ENCODE measurements at places on chromosomes 5 and 9.

GRCh38 chr5:141704782-141705297, 22.8 kb upstream of the ARAP3 start:
- no peak for DNase-seq

DNA sequence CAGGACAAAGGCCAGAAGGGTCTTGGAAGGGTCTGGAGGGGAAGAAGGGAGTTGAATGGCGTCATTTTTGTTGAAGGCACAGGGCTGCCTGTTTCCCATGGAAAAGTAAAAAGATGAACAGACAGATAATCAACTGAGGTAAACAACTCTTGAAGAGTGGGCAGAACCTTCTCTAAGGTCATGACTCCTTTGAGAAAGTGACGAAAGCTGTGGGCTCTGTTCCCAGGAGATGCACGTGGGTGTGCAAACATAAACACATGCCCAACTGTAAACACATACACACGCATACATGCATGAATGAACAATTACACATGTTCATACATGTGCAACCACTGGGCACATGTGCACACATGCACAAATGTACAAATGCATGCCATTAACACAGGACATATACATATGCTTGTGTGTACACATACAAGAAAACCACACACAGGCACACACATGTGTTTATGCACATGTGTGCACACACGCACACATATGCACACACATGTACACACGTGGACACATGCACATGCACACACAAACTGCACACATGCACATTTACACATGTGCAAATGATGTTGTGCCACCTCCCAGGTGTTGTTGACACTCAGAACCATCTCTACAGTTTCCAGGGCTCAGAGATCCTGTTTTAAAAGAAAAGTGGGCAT, 143.3 kb downstream of the GADD45G start:
- peak; percentile 89 for DNase-seq

DNA sequence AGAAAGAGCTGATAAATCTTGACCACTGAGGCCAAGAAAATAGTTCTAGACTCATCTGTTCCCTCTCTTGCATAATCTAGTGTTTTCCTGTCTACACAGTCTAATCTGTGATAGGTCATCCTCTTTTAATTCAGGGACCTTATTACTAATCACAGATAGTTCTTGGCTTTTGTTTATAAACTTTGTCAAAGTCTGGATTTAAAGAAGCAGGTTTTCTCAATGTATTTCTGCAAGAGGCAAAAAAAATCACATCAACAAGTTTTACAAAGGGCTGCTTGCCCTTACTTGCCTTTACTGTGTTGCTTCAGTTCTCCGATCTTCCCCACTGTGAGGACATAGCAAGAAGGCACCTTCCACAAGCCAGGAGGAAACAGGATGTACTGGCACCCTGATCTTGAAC, 43.9 kb upstream of the MTAP start:
- DNase-seq, result no peak

GRCh38 chr5:164302533-164303235, 797.3 kb downstream of the MAT2B start:
- DNase-seq, result no peak

GRCh38 chr5:16660982-16661381, 44.2 kb upstream of the RETREG1 start:
- DNase-seq, result no peak

GRCh38 chr9:101220341-101220740, 164.5 kb downstream of the BAAT start:
- no peak for DNase-seq

- DNase-seq, result no peak
Observed at GRCh38 chr9:28363151-28363562, 789.9 kb upstream of the C9orf72 start.

DNA sequence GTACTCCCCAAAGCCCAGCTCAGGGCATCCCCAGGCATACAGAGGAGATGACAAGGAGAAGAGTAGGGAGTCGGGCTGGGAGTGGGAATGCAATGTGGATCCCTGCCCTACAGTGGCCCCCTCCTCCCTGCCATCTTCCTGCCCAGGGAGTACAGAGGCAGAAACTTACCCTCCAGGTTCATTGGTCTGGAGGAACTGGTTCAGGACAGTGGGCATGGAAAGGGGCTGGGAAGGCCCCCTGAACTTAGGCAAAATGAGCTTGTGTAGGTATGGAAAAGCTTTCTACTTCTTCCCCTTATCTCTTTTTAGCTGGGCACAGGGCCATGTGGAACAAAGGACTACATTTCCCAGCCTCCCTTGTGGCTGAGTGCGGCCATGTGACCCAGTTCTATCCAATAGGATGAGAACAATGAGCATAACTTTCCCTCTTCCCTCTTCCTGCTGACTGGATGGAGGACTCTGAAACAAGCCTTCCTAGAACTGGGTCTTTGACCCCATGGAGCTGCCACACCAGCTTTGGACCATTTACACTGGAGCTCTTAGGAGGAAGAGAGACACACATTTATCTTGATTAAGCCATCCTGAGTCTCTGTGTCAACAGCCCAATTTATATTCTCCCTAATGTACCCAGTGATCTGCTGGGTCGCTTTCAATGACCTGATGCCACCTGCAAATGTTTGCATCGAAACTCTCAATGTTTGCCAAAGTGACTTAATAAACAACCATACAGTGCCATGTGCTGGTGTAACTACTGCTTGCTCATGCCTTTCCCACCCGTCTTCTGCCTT, 25.0 kb upstream of the HMCN2 start:
- peak; percentile 68 for DNase-seq

- no peak for DNase-seq
Observed at GRCh38 chr5:15902066-15902465, 277.5 kb downstream of the MARCHF11 start.

- no peak for DNase-seq
Observed at GRCh38 chr5:149788964-149789363, 58.9 kb downstream of the PPARGC1B start.

DNA sequence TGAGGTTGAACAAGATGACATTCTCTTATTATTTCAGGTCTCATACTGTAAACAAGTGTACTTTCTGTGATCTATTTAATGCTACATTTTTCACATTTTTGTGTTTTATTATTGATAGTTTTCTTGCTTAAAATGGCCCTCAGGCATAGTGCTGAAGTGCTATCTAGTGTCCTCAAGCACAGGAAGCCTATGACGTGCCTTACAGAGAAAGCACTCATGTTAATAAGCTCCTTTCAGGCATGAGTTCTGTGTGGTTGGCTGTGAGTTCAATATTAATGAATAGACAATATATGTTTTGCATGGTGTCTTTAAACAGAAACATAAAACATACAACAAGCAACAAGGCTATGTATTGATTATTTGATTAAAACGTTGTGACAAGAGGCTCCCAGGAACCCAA, 450.1 kb downstream of the PLK2 start:
- no peak for DNase-seq

GRCh38 chr9:80605129-80605528, 1033.4 kb downstream of the TLE4 start:
- peak; percentile 34 for DNase-seq

DNA sequence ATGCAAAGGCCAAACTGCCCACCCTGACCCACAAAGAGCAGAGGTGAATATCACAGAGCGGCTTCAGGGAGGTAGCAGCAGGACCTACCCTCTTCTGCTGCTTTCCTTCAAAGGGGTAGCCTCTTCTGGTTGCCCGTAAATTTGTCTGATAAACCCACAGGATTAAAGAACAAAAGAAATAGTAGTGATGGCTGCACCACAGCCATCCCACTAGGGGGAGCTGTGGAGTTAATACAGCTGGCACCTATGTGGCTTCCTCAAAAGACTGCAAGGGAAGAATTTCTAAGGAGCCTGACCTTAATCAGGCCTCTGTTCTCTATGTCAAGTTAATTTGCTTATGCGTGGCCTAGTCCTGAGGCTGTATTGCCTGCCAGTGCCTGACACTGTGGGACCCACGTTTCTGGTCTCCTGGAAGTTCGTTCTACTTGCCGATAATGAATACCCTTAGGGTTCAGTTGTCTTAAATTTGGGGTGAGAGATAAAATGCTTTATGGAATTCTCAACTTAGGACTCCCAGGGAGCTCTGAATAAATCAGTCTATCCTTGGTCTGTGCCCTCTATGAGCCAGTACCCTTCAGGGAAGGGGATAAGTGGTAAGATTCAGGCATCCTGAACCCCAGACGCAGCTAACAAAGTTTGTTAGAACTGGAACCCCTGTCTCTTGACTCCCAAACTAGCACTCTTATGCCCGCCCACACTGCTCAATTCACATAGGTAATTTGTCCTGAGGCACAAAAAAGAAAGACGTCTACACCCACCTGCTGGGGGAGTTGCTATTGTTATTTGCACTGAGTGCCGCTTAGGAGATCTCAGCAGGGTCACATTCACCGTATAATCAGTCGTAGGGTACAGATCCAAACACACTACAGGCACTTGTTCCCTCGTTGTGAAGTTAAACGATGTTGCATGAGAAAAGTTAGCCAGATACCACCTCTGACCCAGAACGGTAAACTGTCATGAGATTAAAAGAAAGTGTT, 77.1 kb downstream of the SUSD1 start:
- DNase-seq, result peak; percentile 79

- DNase-seq, result no peak
Observed at GRCh38 chr5:72183101-72183520, 75.8 kb downstream of the MAP1B start.

DNA sequence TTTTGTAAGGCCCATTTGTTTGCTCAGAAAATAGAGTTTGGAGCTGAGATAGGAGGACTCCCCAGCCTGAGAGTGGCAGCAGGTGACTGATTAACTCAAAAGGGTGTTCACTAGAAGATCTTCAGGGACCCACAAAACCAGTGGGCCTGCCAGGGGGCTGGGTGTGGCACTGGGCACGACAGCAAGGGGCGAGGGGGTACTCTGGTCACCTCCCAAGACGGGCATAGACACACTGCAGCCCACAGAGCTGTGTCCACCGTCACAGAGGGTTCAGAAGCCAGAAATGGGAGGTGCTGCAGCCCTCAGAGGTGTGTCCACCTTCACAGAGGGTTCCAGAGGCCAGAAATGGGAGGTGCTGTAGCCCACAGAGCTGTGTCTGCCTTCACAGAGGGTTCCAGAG, 75.6 kb upstream of the CACNA1B start:
- no peak for DNase-seq

DNA sequence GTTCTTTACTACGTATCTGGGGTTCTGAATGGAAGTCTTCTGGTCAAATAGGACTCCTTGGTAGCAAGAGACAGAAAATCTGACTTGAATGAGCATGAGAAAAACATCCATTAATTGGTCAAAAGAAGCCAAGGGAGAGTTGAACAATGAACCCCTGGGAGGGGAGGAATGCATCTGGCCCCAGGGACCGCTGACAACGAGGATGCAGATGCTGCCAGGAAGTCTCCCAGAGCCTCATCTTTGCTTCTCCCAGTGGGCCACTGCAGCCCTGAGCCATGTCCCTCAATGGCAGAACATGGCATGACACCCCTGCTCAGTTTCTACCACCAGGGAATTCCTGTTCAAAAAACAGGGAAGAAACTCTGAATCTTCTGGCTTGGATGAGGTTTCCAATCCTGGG, 50.5 kb upstream of the ICE1 start:
- no peak for DNase-seq

GRCh38 chr5:2751592-2752021, at the start of gene IRX2:
TSS of gene IRX2 (minus strand) at chr5:2751677. CDS start at chr5:2751413, 264 bp downstream.
- peak; percentile 53 for DNase-seq

- no peak for DNase-seq
Observed at GRCh38 chr9:8649807-8650206, 850.2 kb upstream of the DMAC1 start.

DNA sequence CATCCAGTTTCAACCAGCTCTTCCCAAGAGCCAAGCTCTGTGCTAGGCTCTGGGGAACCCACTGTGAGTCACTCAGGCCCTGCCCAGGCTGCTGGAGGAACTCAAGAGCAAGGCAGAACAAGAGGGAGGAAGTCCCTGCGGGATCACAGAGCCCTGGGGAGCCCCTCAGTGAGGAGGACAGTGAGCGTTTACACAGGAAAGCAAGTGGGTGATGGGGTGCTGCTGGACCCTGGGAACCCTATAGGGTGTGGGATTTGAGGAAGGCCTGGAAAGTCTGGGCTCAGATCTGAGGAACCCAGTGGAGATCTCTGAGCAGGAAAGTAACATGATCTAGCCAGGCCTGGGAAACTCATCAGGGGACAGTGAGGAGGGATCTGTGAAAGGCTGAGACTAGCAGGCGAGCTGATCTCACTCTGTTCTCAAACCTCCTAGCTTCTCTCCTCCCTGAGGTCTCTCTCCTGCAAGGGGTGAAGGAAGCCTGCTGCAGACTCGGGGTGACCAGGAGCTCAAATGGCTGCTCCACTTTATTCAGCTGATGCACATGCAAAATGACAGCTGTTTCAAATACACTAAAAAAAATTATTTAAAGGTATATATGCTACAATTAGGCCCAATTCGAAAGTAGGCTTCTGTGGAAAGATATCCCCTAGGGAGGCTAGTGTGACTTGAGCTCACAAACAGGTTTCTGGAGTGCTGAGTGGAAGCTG, 70.0 kb downstream of the SHB start:
- DNase-seq, result peak; percentile 45

GRCh38 chr9:4137234-4137633, 162.6 kb downstream of the GLIS3 start:
- peak; percentile 78 for DNase-seq

GRCh38 chr9:113602126-113603047, 138.9 kb downstream of the RGS3 start:
- DNase-seq, result peak; percentile 66

GRCh38 chr9:126295516-126295915, 31.1 kb upstream of the MVB12B start:
- no peak for DNase-seq

DNA sequence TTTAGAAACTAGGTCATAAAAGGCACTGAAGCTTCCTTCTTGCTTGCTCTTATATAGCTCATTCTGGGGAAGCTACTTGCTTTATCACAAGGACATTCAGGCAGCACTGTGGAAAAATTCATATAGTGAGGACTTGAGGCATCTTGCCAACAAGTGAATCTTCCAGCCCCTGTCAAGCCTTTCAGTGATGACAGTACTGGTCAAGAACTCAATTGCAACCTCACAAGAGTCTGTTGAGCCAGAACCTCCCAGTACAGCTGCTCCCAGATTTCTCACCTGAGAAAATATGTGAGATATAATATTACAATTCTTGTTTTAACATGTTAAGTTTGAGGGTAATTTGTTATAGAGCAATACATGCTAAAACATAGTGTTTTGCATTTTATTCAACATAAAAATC, 2011.0 kb upstream of the NUDT12 start:
- DNase-seq, result no peak

- DNase-seq, result no peak
Observed at GRCh38 chr5:73661753-73662152, 35.8 kb downstream of the ARHGEF28 start.

DNA sequence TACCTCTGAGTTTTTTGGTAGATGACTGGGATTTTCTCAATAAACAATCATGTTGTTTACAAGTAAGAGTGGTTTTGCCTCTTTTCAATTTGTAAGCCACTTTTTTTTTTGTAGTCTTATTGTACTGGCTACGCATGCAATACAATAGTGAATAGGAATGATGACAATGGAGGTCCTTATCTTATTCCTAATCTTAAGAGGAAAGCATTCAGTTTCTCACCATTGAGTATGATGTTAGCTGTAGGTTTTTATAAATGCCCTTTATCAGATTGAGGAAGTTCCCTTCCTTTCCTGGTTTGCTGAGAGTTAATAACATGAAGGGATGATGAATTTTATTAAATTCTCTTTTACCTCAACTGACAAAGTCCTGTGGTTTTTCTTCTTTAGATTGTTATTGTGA, 155.2 kb downstream of the ADAMTSL1 start:
- DNase-seq, result no peak

- DNase-seq, result peak; percentile 53
Observed at GRCh38 chr5:37900692-37901091, 60.9 kb upstream of the GDNF start.

GRCh38 chr5:77131361-77131760, 44.3 kb upstream of the ZBED3 start:
- no peak for DNase-seq
